ENCODE measurements at places on chromosomes 2 and 18.
A peak's percentile ranks its signal among the peaks of the same experiment; 100 is the strongest.

DNA sequence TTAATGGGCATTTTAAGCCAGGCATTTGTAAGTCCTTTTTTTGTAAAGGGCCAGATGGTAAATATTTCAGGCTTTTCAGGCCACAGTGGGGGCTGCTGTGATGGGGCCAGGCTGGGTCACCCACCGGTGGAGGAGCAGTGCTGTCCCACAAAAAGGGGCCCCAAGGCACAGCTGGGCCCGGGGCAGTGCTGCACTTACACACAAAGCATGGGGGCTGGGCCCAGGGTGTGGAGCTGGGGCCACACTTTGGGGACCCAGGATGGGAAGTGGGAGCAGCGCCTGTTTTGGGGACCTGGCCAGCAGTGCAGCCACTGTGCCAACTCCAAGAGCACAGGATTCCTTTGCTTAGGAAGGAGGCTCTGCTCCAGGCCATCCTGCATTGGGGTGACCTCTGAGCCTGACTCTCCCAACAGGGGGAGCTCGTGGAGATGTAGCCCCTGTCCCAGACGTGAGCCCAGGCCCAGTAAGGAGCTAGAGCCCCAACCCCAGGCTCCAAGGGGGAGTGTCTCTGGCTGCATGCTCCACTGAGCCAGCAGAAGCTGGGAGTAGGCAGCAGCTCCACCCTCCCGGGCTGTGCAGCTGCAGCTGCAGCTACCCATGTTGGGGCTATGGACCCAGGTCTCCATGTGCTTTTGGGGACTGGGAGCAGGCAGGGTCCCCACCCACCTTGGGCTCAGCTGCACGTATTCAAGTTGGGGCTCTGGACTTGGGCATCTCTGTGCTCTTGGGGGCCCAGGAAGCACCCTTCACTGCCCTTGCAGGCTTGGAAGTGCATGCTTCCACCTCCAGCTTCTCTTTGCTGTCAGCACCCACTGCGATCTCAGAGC is 1036.5 kb upstream of the CNTNAP5 start:
- no peak for DNase-seq

GRCh38 chr2:95060446-95061118 is 35.1 kb downstream of the MAL start:
- DNase-seq = no peak

DNA sequence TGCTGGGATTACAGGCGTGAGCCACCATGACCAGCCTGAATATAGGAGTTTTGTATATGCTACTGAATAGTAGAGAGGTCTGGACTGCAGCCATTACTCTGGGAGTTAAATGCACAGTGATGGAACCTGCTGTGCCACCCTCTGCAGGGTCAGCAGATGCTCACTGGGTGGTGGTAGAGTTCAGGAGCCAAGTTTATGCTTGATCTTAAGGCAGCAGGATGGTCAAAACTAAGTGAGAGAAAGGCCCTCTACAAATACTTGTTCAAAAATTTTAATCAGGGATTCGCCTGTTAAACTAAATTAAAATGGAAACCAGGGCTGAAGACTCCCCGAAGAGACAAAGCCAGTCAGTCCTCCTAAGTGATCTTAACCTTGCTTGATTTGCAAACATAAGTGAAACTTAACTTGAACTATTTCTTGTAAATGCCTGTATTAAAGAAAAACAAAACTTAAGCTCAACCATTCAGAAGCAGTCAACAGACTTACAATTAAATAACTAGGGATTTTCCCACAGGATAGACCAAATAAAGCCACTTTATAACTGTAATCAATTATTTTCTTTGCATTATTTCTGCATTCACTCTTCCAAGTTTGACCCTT is 4.2 kb upstream of the WDFY1 start:
- no peak for DNase-seq

DNA sequence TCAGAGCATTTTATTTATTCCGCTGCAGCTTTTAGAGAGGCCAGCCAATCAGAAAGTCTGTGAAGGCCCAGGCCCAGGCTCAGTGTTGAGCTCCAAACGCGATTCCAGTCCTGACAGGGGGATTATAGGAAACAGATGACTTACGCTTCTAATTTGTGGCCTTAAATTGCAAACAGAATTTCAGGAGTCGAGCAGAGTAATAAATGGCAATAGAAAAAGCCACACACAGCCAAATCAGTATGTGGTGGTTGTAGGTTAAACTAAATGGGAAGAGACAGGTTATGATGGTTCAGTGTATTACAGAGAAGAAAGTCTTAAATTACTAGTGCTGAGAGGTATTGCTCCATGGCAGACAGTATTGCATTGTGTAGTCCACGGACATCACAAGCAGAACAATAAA is 131.0 kb upstream of the ZEB2 start:
- no peak for DNase-seq

GRCh38 chr2:220648628-220649027 is 923.5 kb downstream of the EPHA4 start:
- no peak for DNase-seq

DNA sequence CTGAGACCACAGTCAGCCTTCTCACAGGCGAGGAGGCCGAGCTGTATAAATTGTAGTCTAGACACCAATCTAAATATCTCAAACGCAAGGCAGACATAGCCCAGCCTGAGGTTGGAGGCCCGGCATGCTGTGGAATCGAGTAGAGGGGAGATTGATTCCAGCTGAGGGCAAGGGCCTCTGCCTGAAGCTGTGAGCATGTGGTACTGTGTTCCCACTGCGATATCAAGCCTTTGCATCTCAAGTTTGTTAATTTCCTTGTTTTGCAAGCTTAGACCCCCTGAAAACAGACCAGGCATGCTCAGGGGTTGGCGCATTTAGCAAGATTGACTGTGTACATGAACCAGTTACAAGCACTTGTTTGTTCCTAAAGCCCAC is 65.1 kb upstream of the FOSL2 start:
- no peak for DNase-seq

DNA sequence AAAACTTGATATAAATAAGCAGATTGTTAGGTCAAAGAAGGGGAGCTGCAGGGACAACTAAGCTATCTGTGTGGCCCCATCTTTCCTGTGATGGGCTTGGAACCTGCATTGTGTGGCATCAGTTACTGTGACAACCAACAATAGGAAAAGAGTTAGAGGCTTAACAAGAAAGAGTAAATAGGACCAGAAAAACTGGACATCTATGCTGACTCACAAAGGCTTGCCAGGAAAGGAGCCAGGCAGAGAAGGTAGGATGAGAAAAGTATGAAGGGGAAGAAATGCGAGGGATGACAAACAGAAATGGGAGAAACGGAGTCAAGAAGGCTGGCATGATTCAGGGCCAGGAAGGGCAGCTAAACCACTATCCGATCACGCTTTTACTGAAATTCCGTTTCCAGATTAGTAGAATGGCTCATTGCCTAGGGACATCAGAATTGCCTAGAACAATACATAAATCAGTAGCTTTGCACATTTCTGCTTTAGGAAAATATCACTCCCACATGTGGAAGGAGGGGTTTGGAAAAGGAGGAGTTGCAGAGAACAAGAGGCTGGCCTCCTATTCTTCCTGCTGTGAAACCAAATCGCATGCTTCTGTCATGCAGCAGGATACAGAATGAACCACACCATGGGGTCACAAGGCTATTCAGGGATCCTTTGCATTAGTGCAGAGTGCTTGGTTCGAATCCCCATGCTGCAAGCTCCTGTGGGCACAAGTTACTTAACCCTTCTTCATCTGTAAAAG is 7.3 kb downstream of the PLA2R1 start:
- DNase-seq = no peak

DNA sequence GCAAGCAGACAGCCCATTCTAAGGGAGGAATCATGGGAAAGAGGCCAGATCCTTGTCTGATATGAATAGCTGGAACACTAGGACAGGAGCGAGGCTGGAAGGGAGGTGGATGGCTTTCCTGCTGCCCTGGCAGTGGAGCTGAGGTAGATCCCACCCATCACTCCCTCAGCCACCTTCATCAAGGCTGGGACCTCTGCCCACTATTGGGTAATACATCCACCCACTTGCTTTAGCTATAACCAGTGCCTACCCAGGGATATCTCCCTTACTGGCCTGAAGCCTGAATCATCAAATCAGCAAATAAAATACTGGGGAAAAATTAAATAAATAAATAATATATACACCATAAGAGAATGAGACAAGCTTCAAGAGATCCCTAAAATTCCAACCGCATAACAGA is 183.2 kb upstream of the KYNU start:
- no peak for DNase-seq

- no peak for DNase-seq
Observed at GRCh38 chr2:19312949-19313348, 45.5 kb downstream of the OSR1 start.

- DNase-seq = peak; percentile 38
Observed at GRCh38 chr2:58448065-58448507, 207.0 kb upstream of the FANCL start.

- no peak for DNase-seq
Observed at GRCh38 chr2:183215917-183216316, 91.7 kb downstream of the NUP35 start.

DNA sequence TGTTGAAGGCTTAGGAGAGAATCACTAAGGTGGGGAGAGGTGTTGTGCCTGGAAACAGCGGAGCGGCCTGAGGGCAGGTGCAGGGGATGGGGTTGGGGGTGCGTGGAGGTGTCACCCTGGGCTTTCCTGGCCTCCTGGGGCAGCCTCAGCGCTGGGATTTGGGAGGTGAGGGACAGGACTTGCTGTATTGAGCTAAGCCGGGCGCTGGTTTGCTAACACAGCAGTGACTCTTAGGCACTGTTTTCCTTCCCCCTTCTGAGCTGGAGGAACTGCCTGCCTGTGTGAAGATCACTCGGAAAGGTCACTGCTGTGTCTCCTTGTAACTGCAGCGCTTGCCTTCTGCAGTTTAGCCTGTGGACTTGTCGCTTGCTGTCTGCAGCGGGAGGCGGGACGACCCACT is 21.2 kb downstream of the PRELID3A start:
- no peak for DNase-seq

- DNase-seq = peak; percentile 6
Observed at GRCh38 chr2:223613017-223613950, 11.1 kb upstream of the SCG2 start.

DNA sequence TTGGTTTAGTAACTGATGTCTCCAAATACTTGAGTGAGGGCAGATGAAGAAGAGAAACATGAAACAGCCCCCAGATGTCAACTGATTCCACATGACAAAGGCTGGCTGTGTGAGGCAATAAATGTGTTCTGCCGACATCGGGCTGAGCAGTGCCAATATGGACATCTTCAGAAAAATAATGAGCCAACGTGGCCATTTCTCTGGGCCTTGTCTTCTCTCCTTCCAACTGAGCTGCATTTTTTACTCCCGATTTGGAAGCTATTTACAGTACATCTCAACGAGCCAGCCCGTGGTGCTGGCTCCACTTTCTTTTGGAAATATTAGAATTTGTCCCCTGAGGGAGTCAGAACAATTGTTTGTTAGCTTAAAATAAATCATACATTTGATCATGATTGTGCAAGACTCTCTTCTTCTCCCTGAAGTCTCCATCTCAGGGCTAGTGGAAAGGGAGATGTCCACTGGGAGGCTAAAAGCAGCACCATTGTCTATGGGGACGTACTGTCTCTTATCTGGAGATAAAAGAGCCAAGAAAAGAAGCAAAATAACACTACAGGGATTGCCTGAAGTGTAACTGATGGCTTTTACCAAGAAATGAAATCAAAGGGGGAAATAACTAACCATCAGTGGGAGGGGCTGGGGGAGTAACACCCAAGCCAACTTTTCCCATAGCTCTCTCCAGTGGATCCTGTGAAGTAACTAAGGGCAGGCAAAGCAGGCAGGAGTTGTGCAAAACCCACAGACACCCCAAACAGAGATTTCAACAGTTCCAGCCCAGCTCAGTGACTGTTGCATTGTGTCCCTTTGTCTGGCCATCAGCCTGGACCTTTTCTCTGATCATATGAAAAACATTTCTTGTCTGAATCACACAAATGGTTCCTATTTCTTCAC is 114.8 kb downstream of the RDH14 start:
- no peak for DNase-seq

DNA sequence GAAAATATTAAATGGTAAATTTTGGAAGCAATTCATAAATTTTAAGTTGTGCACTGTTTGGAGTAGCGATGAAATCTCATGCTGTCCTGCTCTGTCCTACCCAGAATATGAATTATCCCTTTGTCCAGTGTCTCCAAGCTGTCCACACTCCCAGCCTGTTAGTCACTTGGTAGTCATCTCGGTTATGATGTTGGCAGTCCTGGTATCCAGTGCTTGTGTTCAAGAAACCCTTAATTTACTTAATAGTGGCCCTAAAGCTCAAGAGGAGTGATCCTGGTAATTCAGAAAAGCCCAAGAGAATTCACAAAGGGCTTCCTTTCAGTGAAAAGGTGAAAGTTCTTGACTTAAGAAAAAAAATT is 71.8 kb upstream of the STAM2 start:
- no peak for DNase-seq

DNA sequence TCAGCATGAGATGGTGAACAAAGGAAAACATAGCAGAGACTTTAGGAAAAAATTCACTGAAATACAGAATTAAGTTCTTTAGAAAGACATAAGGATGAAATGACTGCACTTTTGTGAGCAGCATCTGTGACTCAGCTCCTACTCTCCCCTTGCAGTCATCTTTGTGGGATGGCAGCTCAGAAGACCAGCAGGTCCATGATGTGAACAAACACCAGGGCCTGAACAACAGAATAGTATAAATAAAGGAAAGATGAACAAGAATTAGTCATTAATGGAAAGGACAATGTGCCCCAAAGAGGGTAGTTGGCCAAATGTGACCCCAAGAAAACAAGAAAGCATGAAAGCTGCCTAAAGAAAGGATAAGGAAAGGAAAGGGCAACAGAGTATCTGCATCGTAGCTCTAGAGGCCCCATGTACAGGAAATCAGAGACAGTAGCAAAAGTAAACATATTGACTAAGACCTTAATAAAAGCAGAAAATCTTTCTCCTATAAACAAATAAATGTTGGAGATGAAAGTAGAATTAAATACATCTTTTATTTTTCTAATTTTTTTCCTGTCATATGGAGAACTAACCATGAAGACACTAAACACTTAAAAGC is 318.0 kb downstream of the ZEB2 start:
- peak; percentile 25 for DNase-seq

DNA sequence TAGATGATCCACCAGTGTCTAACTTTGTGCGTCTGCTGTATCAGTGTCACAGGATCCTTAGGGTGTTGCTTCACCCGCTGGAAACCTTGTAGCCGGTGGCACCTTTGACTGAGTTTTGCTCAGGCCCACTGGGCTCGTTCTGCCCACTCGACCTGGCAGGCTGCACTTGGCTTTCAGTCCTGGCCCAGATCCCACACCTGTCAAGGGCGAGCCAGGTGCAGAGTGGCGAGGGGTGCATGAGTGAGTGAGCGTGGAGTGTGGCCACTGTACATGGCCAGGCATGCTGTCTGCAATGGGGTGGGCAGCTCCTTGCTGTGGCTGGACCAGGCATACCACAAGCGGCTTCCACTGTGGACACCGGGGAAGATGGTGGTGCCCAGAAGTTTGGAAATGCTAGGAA is 179.0 kb downstream of the FAM210A start:
- DNase-seq = no peak

- no peak for DNase-seq
Observed at GRCh38 chr18:24039671-24040070, 25.1 kb downstream of the TTC39C start.

DNA sequence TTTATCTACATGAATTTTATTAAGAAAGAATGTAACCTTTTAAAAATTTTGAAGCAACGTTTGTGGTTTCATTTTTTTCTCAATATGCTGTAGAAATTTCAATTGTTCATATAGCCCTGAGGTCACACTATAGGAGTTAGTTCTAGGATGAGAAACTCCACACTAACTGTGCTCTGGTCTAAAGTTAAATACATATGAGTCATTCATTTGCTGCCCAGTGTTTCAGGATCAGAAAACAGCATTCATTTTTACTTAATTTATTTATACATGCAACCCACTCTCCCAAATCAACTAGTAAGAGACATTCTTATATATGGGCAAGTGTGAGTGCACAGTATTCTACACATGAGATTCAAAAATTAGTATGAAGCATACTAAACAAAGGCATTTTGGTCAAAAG is 137.9 kb downstream of the DOCK10 start:
- no peak for DNase-seq

- DNase-seq = no peak
Observed at GRCh38 chr2:23636426-23636825, 251.4 kb downstream of the KLHL29 start.

Measured in stimulated activated CD4-positive, alpha-beta T cell treated with anti-CD3 and anti-CD28 coated beads, Interleukin-15, amount 100 ng/mL, for 24 hours (primary cell).